ENCODE measurements at places on chromosomes 1 and 21.

- DNase-seq: peak; percentile 52
Observed at GRCh38 chr1:107139833-107140702, 771 bp upstream of the NTNG1 start.

- DNase-seq: no peak
Observed at GRCh38 chr1:29629814-29630516, 393.6 kb downstream of the PTPRU start.

GRCh38 chr1:34657266-34657665, 97.6 kb upstream of the GJB5 start:
- no peak for DNase-seq

DNA sequence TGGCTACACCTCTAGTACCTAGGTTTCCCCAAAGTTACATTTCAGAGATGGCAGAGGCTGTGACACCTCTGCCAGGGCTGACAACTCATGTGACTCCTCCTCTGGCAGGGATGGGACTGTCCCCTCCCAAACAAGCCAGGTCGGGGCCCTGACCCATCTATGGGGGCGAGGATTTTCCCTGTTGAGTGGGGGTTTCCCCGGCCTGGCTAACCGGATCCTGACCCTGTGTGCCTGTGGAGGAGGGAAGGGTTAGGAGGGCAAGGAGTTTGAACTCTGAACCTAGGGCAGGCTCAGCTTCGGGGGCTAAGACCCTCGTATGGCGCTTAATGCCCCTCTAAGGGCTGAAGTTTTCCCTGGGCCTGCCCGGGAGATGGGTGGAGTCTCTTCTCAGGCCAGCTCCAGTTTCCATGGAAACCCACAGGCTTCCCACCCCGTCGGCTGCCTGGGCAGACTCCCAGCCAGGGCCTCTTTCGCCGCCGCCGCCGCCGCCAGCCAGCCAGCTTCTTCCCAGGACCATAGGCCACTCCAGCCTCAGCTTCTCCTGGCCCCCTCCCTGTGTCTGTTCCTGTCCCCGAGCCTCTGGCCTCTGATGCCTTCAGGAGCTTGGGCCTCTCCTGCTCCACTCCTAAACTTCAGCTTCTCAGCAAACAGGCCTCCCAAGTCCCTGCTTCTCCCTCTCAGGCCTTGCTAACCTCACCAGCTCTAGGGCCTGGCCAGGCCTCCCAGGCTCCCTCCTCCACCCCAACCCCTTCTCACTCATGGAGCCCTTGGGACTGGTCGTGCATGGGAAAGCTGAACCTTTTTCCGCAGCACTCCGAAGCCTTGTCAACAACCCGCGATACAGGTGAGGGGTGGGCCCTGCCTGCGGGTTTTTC, at the start of gene BTBD19:
Gene BTBD19, plus strand, starts transcription at position 461 of the 875 bp plus-strand sequence. Its CDS starts 298 bp downstream, at position 759.
- peak; percentile 36 for DNase-seq

GRCh38 chr21:28235169-28235895, 757.3 kb downstream of the LTN1 start:
- DNase-seq: no peak

GRCh38 chr1:91741301-91741700, 144.7 kb downstream of the TGFBR3 start:
- no peak for DNase-seq

DNA sequence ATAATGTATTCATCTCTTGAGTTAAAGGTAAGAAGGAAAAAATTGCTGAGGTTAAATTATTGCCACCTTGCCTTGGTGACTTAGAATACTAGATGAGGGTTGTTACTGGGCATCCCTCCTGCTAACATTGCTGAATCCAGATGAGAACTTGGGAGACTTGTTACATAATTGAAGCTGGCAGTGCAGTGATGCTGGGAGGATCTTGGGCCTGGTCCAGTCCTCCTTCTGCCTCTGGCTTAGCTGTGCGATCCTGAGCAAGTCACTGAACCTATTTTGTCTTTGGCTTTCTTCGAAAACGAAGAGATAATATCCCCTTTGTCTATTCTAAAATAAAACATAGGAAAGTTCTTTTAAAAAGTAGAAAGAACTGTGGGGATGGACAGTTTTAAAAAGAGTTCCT, 244.9 kb upstream of the NRIP1 start:
- DNase-seq: no peak

DNA sequence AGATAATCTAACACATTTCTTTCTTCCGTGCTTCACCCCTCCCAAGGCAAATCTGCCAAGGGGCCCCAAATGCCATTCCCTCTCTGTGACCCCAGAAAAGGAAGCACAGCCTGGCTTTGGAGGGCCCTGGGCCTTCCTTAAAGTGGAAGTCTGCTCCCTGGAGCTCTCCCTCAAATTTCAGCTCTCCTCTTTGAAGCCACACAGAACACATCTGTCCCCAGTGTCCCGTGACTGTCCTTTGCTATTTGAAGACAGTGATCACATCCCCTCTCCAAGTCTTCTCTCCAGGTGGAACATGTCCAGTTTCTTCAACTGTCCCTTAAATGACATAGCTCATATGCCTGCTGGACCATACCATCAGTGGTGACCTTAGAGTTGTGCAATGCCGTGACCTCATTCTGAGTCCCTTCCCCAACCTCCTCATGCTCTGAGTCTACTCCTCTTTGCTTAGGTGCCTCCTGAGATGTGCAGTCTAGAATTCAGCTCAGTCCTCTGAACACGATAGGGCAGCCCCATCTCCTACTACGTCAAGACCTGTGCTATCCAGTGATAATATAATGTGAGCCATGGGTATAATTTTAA, 18.4 kb upstream of the FOXO6 start:
- DNase-seq: no peak

GRCh38 chr1:184191181-184191621, 139.7 kb downstream of the TSEN15 start:
- no peak for DNase-seq

- no peak for DNase-seq
Observed at GRCh38 chr1:27891196-27891889, 19.0 kb downstream of the THEMIS2 start.

DNA sequence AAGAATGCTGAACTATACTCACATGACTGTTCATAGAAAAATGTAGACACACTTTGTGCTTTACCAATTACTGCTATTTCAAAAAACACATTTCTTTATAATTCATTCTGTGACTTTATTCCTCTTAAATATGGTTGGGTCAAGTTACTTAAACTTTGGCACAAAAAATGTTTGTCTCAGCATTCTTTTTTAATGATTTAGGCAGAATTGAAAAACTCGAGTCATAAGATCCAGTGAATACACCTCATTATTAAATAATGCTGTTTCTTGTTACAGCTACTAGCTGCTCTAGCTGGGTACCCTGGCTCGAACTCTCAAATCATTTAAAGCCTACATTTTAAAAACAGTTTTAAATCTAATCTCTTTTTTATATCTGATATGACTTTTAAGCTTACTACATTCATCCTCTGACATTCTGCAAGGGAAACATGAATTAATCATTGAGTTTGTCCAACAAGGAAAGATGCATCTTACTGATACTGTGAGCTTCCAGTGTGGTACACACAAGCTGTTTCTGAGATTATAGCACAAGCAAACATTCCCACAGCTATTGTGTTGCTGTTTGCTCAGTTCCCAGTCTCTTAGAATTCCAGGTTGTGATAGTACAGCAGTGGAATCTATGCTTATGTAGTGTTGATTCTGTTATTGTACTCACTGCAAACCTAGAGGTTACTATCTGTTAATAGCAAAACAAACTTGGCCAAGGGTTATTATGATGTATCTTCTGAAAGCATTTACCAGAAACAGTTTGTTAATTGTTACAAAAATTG, 746.5 kb downstream of the USP25 start:
- no peak for DNase-seq

DNA sequence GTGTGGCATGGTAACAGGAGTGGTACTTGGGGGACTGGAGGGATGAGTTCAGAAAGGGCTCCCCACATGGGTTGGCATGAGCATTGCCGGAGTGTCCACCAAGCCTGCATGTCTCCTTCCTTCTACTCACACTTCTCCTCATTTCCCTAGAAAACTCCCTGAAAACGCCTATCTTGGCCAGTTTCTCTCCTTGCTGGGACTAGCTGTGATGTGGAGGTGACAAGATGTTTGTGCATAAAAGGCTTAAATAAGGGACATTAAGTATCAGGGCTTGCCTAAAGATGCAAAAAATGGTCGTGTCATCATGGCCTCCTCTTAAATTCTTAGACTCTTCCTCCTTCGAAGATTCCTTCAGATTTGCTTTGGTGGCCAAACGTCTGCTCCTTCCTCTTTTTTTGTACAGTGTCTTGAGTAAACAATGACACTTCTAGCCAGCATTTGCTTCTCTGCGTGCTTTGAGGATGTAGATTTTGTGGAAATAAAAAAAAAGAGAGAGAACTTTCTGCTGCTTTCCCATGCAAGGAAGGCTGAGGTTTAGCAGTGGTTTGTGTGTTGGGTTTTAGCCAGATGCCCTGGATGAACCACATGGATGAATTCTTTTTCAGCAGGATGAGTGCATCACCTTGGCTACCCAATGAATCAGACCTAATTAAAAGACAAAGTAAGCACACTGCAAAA, 239.1 kb upstream of the IRF2BP2 start:
- no peak for DNase-seq

DNA sequence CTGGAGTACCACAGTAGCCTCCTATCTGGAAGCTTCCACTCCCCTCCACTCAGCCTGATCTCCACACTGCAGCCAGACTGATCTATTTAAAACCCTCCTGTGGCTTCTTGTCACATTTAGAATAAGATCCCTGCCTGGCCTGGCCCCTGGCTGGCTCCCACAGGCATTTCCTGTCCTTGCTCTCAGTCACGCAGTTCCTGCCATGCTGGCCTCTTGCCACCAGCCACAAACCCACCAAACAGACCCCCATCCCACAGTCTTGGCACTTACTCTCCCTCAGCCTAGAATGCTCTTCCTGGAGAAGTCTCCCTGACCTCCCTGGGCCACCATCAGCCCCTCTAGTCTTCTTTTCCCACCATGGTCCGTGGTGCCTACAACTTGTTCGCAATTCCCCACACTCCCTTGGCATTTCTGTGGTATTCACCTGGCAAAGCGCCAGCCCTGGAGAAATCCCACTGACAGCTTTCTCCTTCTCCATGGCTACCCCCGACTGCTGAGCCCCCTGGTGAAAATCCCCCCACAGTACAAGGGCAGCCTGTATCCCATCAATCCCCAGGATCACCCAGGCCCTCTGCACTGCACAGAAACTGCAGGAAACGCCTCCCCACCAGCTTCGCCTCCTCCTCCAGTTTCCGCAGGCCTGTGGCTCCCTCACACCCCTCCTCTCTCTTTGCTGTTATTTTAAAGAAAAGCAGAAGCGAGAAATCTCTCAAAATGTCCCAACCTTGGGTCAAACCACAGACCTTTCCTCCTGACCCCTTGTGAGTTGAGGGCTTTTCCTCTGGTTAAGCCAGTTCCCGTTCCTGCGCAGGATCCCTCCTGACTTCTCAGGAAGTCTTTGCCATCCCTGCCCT, 94.5 kb downstream of the SYT2 start:
- DNase-seq: no peak

DNA sequence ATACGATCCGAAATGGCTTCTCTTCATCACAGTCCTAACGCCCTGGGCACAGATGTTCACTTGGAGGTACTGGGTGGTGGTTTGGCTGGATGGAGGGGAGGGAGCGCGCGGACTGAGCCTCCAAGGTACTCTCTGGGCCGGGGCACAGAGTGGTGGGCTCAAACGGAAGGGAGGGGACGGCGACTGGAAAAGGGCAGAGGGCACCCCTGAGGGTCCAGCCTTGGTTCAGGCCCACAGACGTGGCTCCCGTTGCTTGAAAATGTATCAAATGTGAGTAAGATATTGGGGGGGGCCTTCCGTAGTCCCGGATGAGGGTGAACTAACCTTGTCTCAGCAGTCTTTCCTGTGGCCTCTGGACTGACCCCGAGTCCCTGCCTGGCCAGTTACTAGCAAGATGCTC, 463 bp downstream of the IL12RB2 start:
- no peak for DNase-seq

- no peak for DNase-seq
Observed at GRCh38 chr1:202202500-202203168, 9.0 kb downstream of the LGR6 start.

- no peak for DNase-seq
Observed at GRCh38 chr1:10915594-10915993, 96.9 kb upstream of the TARDBP start.

DNA sequence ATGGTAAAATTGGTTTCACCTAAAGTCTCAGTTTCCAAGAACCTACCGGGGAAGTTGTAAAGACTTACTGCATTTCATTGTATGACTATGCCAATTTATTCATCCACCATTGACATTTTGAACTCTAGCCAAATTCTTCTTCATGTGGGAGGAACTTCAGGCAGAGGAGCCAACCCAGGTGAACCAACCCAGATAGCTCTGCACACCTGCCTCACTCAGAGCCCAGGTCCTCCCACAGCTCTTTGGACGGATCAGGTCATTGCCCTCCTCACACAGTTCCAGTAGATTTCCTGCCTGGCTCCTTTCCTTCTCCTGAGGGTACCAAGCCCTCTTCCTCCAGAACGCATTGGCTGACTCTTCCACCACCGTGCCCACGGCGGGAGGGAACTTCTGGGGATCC, 121.7 kb downstream of the DTL start:
- no peak for DNase-seq

DNA sequence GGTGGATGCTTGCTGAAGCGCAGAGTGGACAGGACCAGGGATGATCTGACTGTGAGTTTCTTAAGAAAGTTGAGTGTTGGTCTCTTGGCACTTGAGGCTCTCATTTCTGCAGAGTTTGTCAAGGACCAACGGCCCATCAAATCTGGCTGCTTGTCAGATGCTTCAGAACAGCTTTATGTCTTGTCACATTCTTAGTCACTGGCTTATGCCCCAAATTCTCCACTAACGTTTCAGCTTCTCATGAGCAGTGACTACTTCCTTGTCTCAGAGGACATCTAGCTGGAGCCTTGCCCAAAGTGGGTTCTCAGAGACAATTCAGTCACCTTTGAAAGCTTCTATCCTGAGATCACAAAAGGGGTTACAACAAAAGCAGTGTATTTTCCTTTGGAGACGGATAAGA, 92.3 kb downstream of the ST6GALNAC5 start:
- no peak for DNase-seq

DNA sequence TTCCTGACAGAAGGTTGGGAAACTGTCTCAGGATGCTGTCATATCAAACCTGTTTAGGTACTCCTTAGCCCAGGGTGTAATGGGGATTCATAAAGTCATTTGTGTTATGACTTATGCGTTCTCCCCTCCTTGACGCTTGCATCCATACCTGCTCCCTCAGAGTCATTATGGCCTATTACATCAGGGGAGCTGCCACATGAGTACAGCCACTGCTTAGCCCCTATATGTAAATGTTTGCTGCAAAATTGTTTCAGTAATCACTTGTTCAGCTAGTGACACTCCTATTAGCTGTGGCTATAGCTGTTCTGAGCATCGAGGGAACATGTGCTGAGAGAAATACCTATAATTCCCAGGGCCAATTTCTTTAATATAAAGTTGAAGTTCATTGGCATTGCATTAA, 10.5 kb downstream of the NTNG1 start:
- no peak for DNase-seq

DNA sequence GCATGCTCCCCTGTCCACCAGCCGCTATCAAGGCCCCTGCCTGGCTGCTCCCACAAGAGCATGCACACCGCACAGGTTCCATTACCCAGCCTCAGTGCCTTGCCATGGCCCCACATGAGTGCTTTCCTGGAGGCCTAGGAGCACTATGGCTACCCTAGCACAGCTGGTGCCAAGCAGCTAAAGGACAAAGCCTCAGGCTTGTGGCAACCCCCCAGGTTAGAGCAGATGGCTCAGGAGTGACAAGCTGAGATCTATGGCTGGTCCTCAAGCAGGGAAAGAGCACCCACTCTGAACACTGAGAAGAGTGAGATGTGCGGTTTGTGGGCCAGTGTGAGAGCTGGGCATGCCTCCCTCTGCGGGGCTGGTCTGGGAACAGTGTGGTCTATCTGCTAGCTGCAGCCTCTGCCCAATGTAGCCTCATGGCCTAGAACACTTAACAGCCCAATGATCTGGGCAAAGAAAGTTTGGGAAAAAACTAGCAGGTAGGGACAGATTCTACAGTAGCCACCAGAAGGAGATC, 129.8 kb downstream of the VAV3 start:
- no peak for DNase-seq
